Left renal cortex interstitium (tissue), 4 donors: ENCODE measurements at places on chromosomes 2 and 18. TPM values are rescaled to one million over a fixed set of nuclear protein-coding genes. Genes with fewer than 3 reads are reported as not detected.

The SRD5A2 gene
- polyA plus RNA-seq, result not detected

DNA sequence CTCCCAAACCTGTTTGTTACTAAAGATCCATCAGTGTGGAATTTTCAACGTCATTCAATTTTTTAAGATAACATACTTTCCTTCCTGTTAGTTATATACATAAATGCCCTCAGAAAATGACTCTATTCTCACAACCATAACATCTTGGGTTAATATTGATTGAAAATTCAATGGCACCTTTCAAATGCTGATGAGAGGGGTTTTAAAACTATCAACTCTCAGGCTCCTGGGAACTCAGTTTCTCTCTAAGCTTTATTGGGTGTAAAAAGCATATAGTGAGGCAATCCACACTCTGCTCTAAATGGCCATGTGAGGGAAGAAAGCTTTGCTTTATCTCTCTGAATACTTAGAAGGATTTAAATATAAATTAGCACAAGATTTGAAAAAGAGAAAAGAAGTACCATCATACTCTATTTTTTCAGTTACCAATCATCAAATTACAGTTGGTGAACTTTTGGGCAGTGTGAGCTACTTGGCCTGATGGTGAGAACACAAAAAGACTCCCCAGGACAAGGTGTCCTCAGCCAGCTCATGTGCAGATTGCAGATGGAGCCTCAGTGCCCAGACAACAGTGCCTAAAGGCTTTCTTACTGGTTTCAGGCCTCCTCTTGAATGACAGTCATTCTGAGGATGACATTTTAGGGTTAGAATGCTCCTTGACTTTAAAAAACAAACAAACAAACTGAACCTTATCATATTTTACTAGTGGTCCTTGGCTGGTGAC is 24.6 kb upstream of the CERS6 start:
- no peak for DNase-seq

DNA sequence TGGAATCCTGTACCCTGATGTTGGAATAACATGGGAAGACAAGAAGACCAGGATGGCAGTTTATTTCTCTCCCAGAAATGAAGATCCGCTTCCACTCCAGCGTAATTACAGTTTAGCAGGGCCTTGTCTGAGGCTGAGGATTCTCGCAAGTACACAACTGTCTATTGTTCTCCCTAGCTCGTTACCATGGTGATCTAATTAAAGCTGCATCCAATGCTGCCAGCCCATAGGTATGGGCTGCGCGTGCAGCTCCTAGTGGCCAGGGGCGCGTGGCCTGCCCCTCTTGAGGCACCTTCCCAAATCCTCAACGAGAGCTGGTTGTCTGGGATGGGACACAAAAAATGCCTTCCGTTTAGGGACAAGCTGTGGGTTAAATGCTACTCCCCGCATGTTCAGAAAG is 344.9 kb downstream of the CYRIA start:
- no peak for DNase-seq

The CD207 gene
- polyA plus RNA-seq, result 0.06 TPM

DNA sequence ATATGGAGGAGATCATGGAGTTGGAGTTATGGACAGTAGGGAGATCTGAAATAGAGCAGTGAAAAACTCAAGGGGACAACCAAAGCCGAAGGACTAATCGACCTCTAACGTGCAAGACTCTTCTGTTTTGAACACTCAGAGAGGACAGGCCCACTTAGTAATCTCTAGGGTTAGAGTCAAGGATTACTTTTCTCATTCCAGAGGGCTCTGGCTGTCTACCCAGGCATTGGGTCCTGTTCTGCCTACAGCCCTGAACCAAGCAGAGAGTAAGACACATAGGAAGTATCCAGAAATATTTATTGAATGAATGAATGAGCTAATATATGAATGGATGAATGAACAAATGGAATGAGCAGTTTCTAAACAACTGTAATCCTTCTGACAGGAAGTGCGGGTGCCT is 50.3 kb upstream of the PKDCC start:
- no peak for DNase-seq

- no peak for DNase-seq
Measured at GRCh38 chr18:57347784-57348183, 4.6 kb upstream of the ST8SIA3 start.

DNA sequence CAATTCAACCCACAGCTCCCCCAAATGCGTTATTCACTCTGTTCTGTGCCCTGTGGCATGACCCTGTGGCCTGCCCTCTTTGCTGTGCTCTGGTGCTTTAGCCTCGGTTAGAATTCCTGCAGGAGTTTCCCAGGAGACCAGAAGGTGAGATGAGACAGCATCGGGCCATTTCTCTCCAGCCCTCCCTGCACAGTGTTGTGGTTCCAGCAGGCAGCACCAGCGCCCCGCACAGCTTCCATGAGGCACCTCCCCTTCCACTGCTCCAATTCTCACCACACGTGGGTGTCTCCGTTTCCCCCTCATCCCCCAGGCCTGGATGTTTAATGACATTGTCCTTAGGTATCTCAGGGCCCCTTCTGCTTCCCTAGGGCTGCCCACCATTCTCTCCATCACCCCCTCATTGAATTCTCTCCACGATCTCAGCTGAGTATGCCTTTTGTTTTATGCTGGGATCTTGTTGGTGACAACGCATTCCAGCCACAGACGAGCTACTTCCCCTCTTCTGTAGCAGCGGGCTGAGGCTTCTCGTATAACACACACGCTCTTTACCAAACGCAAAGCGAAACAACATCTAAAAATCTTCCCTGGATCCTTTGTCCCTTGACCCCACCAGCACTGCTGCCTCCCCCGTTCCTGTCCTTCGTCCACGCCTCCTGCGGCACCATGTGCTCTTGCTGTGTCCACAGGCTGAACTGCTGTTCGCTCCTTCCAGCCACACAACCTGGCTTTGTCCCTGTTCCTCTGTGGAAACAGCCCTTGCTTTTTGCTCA is 35.1 kb downstream of the ACKR3 start:
- no peak for DNase-seq

GRCh38 chr18:79819968-79820351 is 22.2 kb downstream of the KCNG2 start:
- DNase-seq, result no peak

The MITD1 gene
- 62.1 TPM for polyA plus RNA-seq

DNA sequence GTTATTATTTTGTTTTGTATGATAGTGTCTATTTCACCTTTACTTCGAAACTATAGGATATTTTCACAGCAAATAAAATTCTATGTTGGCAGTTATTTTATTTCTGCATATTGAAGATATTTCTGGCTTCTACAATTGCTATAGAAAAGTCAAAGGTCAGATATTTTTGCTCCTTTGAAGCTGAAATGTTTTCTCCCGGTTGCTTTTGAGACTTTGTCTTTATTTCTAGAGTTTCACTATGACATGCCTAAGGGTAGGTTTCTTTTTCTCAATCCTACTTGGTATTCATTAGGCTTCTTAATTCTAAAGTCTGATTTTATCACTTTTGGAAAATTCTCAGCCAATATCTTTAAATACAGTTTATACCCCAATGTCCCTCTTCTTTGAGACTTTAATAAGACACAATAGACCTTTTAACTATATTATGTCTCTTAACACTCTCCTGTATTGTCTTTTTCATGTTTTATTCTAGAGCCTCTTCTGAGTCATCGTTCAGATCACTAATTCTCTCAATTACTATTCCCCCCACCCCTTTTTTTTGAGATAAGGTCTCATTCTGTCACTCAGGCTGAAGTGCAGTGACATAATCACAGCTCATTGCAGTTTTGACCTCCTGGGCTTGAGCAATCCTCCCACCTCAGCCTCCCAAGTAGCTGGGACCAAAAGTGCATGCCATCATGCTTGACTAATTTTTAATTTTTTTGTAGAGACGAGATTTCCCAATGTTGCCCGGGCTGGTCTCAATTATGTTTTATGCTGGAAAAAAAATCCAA is 50.5 kb downstream of the USP37 start:
- no peak for DNase-seq

The TUBA4B gene
- polyA plus RNA-seq, result 0.94 TPM

The NPHP1 gene
- polyA plus RNA-seq, result 12.2 TPM

The LHCGR gene
- 0.22 TPM for polyA plus RNA-seq

DNA sequence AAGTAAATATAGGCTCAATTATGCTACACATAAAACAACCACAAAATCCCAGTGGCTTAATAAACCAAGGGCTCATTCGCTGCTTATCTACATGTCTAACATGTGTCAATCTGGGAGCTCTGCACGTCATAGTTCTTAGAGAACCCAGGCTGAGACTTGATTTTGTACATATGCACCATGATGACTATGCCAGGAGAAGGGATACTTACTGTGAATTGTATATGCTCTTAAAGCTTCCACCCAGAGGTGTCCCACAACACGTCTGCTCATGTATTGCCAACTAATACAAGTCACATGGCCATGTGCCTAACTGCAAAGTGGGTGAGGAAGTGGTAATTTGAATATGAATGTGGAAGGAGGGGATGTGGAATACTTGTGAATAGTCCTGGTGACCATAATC is 262.1 kb downstream of the CPS1 start:
- DNase-seq, result no peak

The ABCG8 gene
- 1.0 TPM for polyA plus RNA-seq

DNA sequence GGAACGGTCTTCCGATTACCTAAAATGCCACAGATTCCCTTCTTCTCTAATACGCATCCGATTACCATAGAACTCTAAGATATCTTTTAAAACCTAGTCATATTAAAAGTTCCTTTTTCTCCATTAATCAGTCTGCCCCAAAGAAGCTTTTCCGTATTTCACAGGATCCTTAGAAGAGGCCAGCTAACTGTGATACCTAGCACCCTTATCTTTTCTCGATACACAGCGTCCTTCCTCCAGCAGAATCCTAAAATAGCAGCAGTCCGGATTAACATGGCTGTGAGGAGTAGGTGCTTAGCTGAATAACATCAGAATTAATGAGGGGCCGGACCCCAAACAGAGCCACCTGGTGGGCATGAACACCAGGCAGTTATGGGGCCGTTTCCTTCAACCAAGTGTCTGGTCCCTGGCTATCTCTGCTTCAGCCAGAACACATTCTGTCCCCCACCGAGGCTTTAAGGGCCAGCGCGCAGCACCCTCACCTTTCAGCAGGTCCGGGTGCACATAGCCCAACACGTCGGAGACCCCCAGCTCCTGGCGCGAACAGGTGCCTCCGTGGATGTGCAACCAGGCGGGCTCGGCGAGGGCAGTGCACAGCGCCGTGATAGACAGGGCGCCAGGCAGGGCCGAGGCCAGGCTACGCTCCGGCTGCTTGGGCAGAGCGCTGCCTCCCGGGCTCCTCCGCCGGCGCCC is 995 bp downstream of the TMEM127 start:
- no peak for DNase-seq

DNA sequence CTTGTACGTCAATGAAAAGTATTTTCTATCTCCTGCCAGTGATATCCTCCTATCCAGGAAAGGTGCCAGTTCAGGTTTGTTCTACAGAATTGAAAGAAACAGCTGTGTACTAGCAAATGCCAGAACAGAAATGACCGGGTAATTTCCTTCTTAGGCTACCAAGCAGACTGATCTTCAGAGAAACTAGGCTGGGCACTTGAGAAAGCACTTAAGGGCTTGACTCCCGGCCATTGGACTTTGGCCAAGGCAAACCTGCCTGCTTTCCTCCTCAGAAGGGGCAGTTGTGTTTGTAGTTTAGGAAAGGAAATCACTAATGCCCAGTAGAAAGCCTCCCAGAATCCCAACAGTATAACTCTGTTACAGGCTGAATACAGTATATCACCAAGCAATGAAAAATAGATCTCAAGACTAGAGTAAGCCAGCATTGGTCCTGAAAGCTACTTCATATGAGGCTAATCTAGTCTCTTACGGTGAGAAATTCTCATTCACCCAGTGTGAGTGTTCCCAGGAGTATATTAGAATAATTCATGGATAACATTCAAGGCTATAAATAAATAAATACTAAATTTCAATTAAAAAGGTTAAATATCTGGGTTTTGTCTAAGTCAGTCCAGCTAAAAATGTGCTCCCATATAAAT is 43.0 kb upstream of the COL5A2 start:
- no peak for DNase-seq

- DNase-seq, result no peak
Measured at GRCh38 chr18:48902856-48903601, 47.7 kb downstream of the SMAD7 start.

The CABLES1 gene
- polyA plus RNA-seq, result 26.2 TPM

The IGFBP5 gene
- 421 TPM for polyA plus RNA-seq

DNA sequence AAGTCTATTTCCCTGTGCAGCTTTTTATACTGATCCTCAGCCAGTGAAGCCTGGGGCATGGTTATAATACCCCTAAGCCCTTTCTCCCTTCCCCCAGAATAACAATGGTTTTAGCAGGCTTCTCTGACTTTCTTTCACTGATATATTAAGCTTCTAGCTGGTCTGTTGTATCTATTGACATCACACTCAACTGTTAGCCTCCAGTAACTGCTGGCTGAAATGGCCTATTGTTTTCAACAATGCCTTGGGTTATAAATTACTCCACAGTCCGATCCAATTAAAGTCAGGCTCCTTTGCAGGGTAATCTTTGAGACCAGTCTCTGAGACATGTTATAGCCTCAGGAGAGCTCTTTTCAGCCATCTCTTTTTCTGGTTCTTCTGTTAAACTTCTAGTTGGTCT is 2.9 kb upstream of the SLC9A4 start:
- no peak for DNase-seq

The SAG gene
- polyA plus RNA-seq, result 0.10 TPM

- no peak for DNase-seq
Measured at GRCh38 chr2:14720739-14721138, 88.2 kb downstream of the LRATD1 start.

The UGT1A4 gene
- polyA plus RNA-seq, result not detected

DNA sequence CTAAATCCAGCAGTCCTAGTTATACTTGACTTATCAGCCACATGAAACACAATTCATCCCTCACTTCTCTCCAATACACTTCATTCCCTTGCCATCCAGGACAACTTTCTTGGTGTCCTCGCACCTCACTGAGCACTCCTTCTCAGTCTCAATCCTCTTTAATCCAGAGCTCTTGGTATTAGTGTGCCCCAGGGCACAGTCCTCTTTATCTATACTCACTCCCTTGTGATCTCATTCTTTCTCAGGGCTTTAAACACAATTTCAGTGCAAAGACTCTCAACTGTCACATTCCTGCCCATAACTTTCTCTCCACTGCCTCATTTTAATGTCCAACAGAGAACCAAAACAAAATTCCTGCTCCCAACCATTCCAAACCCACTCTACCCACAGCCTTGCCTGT is 60.8 kb upstream of the SPOPL start:
- DNase-seq, result no peak

DNA sequence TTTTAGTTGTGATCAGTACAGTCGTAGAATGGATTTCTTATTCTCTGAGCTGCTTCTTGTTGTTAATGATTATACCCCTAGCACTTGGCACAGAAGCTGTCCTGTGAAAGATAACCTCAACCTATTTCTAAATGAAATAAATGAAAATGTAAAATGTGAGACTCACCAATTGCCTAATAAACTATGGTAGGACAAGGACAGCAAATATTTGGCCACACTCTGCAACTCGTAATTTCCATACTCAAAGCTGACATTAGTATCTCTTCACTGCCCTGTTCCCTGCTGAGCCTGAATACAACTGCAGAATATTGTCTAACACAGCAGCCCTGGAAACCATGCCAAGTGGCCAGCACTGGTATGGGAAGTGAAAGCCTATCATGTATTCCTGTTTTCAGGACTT is 34.5 kb downstream of the TMEM182 start:
- DNase-seq, result no peak
